ENCODE measurements at places on chromosomes 5 and 9. TPM values are rescaled to one million over a fixed set of nuclear protein-coding genes. Genes with fewer than 3 reads are reported as not detected.

Gene PLAC8L1
- 0.74 TPM for total RNA-seq

Gene ACTBL2
- not detected for total RNA-seq

Gene ENG
- 27.5 TPM for total RNA-seq

Gene IFNA13
- not detected for total RNA-seq

Gene OR1N1
- not detected for total RNA-seq

Gene SLC25A25
- total RNA-seq = 11.3 TPM

Gene ZNF608
- not detected for total RNA-seq

Gene CDH18
- not detected for total RNA-seq

Gene SLC6A7
- total RNA-seq = not detected

Gene GRXCR2
- total RNA-seq = not detected
